ENCODE measurements at places on chromosomes 7 and 10.

GRCh38 chr10:486666-487322 lies 202.7 kb downstream of the DIP2C start:
- DNase-seq = no peak

DNA sequence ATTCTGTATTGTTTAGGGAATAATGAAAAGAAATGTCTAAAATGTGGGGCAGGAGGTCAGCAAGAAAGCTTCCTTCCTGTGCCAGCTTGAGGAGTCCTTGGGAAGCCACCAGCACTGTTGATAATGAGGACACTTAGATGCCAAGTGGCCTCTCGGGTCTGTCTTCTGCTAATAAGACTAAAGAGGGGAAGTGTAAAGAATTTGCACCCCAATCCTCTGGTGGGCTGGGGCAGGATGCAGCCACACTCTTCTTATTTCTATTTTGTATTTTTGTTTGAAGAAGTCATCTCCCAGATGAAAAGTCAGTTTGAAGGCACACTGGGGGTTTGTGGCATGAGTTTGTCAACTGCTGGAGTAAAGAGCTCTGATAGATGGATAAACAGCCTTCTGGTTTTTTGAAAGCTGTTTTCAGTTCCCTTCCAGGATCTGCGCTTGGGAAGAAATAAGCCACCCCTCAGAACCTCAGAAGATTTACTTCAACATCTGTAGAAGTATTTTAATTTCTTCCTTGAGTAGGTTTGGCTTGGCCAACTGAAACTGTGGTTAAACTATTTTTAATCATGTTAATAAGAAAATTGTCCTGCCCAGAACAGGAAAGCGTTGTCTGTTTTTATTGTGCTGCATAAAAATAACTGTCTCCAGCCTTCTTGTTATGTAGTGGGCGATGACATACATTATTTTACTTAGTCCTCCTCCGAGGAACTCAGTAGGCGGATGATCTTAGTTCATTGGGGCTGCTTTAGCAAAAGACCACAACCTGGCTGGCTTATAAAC lies 128.8 kb upstream of the GPR26 start:
- no peak for DNase-seq

GRCh38 chr7:91927912-91928311 lies 12.8 kb upstream of the AKAP9 start:
- DNase-seq = no peak

DNA sequence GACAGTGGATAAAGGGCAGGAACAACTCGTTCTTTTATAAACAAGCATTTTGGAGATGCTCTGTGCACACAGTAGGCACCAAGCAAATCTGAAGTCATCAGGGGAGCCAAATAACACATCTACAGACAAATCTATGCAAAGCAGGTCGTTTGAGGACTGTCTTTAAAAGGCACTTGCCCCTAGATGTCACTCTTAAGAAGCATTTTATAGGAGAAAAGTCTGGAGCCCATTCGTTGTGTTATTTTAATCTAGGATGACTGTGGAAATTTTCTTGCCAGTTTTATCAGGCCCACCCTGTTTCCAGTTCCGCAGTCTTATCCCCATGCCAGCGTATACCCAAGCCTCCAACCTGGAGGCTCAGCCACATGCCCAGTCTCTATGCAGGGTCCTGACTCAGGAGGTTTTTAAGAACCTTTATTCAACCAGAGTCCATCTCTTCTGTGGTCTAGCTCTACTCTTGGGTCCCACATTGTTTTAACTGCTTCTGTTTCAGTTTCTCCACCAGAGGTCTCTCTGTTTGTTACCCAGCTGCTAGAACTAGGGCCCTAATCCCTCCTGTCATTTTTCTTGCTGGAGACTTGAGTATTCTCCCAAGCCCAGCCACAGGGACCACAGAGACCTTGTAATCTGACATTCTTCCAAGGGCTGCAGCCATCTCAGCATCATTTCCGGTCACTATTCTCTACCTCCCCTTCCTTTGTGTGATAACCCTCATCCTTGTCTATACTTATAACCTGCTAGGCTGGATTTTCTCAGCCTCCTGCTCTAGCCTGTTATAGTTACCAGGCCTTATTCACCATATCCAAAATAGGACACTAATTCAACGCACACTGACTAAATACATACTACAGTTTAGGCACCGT lies 26.7 kb downstream of the PIK3CG start:
- DNase-seq = no peak

DNA sequence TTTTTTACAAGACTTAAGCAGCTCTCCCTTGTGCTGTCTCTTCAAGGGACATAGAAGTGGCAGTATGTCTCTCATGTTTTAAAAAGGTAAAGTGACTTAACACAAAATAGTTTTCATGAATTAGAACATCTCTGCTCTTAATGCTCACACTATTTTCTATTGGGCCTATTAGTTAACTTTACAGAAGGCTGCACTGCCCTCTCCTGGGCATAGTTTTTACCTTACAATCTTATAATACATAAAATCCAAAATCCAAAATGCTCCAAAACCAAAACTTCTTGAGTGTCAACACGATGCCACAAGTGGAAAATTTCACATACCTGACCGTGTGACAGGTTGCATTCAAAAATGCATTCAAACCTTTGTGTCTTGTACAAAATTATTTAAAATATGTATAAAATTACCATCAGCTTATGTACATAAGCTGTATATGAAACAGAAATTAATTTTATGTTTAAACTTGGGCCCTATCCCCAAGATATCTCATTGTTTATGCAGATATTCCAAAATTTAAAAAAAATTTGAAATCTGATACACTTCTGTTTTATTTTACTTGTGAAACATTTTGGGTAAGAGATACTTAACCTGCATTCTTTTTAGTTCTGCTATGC lies 25.8 kb downstream of the TES start:
- peak; percentile 72 for DNase-seq

- no peak for DNase-seq
Measured at GRCh38 chr10:7036951-7037350, 373.9 kb downstream of the SFMBT2 start.

- no peak for DNase-seq
Measured at GRCh38 chr10:38159004-38159403, 64.9 kb downstream of the ZNF37A start.

GRCh38 chr10:8767591-8767990 lies 713.1 kb downstream of the GATA3 start:
- peak; percentile 12 for DNase-seq

- no peak for DNase-seq
Measured at GRCh38 chr7:99357701-99358490, 16.6 kb upstream of the ARPC1B start.
